Activated T-cell treated with anti-CD3 and anti-CD28 coated beads, Interleukin-2, amount 50 U/mL, for 72 hours (primary cell): ENCODE measurements at places on chromosomes 2 and 18. TPM values are rescaled to one million over a fixed set of nuclear protein-coding genes. Genes with fewer than 3 reads are reported as not detected.

The SPP2 gene
- not detected for total RNA-seq

The LIMS2 gene
- 10.3 TPM for total RNA-seq

The CTDP1 gene
- 30.1 TPM for total RNA-seq

The PKDCC gene
- total RNA-seq: not detected

The ARHGAP15 gene
- total RNA-seq: 111 TPM

The MOCOS gene
- 0.22 TPM for total RNA-seq

The C2orf78 gene
- not detected for total RNA-seq

The KRTCAP3 gene
- total RNA-seq: 13.4 TPM

The FOXD4L1 gene
- 0.12 TPM for total RNA-seq

The CYP27C1 gene
- not detected for total RNA-seq

The RSAD2 gene
- total RNA-seq: 5.4 TPM

The MERTK gene
- 3.0 TPM for total RNA-seq

DNA sequence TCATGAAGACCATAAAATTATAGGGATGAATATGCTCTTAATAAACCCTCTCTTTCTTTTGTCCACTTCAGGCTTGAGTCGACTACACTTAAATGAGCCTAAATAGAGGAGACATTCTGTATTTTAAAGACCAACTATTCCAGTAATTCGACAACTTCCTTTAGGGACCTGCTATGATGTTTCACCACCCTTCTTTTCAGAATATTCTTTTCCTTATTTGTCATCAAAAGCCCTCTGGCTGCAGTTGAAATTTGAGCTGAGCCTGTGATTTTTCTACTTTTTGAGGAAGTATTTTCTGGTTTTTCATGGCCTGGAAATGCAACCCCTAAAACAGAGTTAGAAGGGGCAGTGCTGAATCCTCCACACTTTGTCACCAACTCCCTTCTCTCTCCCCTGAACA, 287.0 kb downstream of the EPHA4 start:
- peaks cover 7% of the 10 kb centered on the region for H3K27me3 ChIP-seq
- no peak overlapping the region for H3K27ac ChIP-seq
- no peaks in the 10 kb centered on the region for H3K36me3 ChIP-seq
- no peak for DNase-seq

GRCh38 chr2:223580951-223581350, 21.2 kb downstream of the SCG2 start:
- no peak for DNase-seq
- H3K27me3 ChIP-seq: no peaks in the 10 kb centered on the region
- H3K27ac ChIP-seq: no peak overlapping the region
- no peaks in the 10 kb centered on the region for H3K36me3 ChIP-seq

DNA sequence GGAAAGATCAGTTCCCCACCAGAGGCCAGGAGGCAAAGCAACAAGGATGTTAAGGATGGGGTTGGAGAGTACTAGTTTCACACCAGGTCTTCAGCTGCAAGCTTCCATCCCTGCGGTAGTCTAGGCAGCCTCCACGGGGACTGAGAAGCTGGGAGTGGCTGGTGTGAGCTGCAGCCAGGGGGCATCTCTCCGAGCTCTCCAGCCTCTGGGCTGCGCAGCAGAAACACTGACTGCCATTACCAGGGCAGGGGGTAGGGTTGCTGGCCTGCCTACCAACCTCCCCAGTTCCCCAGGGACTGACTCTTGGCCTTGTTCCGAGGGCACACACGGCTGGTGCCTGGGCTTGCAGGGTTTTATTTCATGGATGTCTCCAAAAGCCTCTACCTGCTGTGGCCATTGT, 15.9 kb downstream of the GATA6 start:
- H3K4me3 ChIP-seq: no peak overlapping the region
- no peaks in the 10 kb centered on the region for H3K36me3 ChIP-seq
- no peak for DNase-seq
- H3K27me3 ChIP-seq: peaks cover 2% of the 10 kb centered on the region
- H3K27ac ChIP-seq: no peak overlapping the region

- H3K4me3 ChIP-seq: no peak overlapping the region
- H3K36me3 ChIP-seq: no peaks in the 10 kb centered on the region
- H3K27me3 ChIP-seq: no peaks in the 10 kb centered on the region
- H3K27ac ChIP-seq: no peak overlapping the region
Measured at GRCh38 chr2:45684756-45685155, 33.3 kb downstream of the PRKCE start.

DNA sequence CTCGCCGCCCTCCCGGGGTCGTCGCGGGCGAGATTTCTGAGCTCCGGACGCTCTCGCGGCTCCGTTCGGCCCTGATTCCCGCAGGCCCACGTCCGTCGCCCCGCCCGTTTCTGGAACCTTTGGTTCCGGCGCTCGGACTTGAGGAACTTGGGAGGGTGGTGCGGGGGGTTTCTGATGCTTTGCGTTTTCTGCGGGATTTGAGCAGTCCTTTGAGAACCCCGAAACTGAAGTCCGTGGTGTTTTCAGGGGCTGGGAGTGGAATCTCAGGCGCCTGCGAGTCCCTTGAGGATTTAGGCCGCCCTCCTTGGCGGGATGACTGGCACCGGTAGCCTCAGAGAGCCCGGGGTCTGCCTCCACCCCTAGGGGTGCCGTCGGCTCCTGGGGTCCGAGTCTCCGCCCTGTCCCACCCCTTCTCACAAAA, 336 bp downstream of the THNSL2 start:
- peaks cover 29% of the 10 kb centered on the region for H3K27me3 ChIP-seq
- H3K4me1 ChIP-seq: peaks cover 9% of the 10 kb centered on the region
- peak overlapping the region; percentile 75 for H3K4me3 ChIP-seq
- H3K27ac ChIP-seq: peak overlapping the region; percentile 50

GRCh38 chr18:71707400-71707799, 836.7 kb downstream of the CBLN2 start:
- no peaks in the 10 kb centered on the region for H3K36me3 ChIP-seq
- H3K4me1 ChIP-seq: no peaks in the 10 kb centered on the region
- no peaks in the 10 kb centered on the region for H3K27me3 ChIP-seq
- H3K4me3 ChIP-seq: no peak overlapping the region

GRCh38 chr18:5439986-5440696, 103.7 kb downstream of the EPB41L3 start:
- DNase-seq: no peak
- peaks cover 10% of the 10 kb centered on the region for H3K4me1 ChIP-seq
- H3K27me3 ChIP-seq: peaks cover 7% of the 10 kb centered on the region
- H3K36me3 ChIP-seq: no peaks in the 10 kb centered on the region

DNA sequence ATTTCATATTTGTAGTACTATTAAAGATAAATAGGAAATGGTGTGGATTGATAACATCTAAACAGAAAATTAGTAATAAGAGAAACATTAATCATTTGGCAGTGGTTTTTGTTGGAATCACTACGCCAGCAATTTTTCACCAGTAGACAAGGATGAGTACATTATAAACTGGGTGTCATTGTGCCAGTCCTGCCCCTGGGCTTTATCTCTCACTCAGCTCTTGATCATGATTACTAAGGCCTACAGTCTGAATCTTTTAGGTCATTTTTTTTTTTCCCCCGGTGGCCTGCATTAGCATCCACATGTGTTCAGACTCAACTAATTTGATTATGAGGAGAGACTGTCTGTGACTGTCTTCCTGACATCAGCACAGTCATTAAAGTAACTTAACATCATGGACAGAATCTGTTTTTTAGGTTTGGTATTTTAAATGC, 16.2 kb downstream of the GULP1 start:
- no peaks in the 10 kb centered on the region for H3K27me3 ChIP-seq
- DNase-seq: no peak
- H3K36me3 ChIP-seq: no peaks in the 10 kb centered on the region
- no peak overlapping the region for H3K27ac ChIP-seq

DNA sequence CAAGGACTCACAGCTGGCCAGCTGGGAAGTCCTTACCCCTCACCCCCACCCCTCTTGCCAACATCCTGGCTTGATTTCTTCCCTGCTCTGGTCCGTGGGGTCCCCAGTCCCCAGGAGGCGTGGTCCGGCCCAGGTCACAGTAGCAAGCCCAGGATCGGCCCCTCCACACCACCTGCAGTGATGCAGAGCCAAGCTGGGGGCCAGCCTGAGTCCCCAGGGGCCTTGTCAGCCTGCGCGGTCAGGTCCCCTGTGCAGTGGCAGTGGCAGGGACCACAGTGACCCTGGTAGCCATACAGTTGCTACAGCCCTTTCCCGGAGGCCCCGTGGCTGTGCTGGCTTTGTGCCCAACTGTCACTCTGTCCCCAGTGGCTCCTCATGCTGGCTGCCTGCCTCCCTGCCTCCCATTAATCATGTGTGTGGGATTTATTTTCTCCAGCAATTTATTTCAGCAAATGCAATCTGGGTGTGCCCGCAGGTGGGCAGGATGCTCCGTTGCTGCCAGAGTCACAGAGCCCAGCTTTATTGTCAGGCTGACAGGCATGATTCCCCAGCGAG, 8.8 kb upstream of the PRSS56 start:
- H3K4me1 ChIP-seq: no peaks in the 10 kb centered on the region
- H3K27me3 ChIP-seq: peaks cover under 1% of the 10 kb centered on the region
- DNase-seq: no peak
- H3K27ac ChIP-seq: no peak overlapping the region

GRCh38 chr2:75055820-75056675, 97.6 kb downstream of the POLE4 start:
- no peaks in the 10 kb centered on the region for H3K4me1 ChIP-seq
- no peak for DNase-seq
- H3K36me3 ChIP-seq: no peaks in the 10 kb centered on the region
- H3K27me3 ChIP-seq: no peaks in the 10 kb centered on the region
- no peak overlapping the region for H3K4me3 ChIP-seq

- no peaks in the 10 kb centered on the region for H3K36me3 ChIP-seq
- no peak for DNase-seq
- H3K4me3 ChIP-seq: no peak overlapping the region
Measured at GRCh38 chr2:23505218-23505983, 120.4 kb downstream of the KLHL29 start.

DNA sequence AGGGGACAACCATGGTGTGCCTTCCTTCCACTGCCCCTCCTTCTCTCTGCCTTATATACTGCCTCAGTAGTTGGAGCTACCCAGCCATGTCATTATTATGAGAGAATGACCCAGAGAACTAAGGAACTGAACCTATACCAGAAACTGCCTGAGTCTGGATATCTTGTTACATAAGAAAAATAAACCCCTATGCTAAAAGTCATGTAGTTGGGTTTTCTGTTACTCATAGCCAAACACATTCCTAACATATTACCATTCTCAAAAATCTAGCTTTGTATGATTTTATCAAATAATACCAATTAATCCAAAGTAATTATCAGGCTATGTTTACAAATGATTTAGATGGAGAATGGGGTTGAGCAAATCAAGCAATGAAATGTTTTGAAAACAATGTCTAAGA, 15.0 kb upstream of the KLF7 start:
- H3K36me3 ChIP-seq: no peaks in the 10 kb centered on the region
- H3K4me3 ChIP-seq: no peak overlapping the region
- H3K4me1 ChIP-seq: peaks cover 33% of the 10 kb centered on the region
- DNase-seq: no peak

DNA sequence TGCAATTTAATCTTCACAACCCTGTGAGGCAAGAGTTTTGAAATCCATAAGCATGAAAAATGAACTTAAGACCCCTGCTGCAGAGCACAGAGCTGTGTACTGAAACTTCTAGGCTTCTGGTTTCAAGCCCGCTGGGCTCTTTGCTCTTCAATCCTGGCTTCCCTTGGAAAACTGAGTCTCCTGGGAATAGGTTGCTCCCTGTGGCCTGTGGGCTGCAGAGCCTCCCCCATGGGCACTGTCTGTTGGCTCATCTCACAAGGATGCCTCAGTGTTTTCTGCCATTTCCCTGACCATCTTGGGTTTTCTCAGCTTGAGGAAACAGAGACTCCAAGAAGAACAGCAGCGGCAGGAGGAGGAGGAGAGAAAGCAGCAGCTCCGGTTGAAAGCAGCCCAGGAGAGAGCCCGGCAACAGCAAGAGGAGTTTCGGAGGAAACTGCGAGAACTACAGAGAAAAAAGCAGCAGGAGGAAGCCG, 44.5 kb downstream of the SUMO1 start:
- peaks cover 12% of the 10 kb centered on the region for H3K27me3 ChIP-seq
- no peak overlapping the region for H3K27ac ChIP-seq
- no peaks in the 10 kb centered on the region for H3K36me3 ChIP-seq
- no peak overlapping the region for H3K4me3 ChIP-seq
- DNase-seq: no peak
- H3K4me1 ChIP-seq: no peaks in the 10 kb centered on the region

DNA sequence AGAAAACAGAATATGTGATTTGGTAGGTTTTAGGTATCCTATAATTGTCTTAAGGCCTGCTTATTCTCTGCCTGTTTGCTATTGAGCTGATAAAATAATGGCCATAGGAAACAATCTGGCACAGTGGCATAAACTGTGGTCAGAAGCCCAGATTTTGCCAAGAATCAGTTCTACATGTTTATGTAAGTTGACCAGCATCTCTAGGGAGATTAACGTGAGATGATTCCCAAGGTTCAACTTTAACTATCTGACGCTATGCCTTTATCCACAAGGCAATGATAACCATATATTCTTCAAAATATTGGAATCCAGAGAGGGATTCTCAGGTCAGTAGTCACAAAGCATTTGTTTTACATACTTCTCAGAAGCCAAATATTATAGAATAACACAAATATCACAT, 25.6 kb downstream of the AP1S3 start:
- H3K27me3 ChIP-seq: no peaks in the 10 kb centered on the region
- no peak overlapping the region for H3K4me3 ChIP-seq
- peaks cover 17% of the 10 kb centered on the region for H3K4me1 ChIP-seq
- no peaks in the 10 kb centered on the region for H3K36me3 ChIP-seq
- DNase-seq: no peak

- peaks cover under 1% of the 10 kb centered on the region for H3K36me3 ChIP-seq
- no peak for DNase-seq
- H3K4me1 ChIP-seq: no peaks in the 10 kb centered on the region
- H3K4me3 ChIP-seq: no peak overlapping the region
- peaks cover 31% of the 10 kb centered on the region for H3K27me3 ChIP-seq
Measured at GRCh38 chr18:49632588-49632987, 70.7 kb downstream of the LIPG start.

GRCh38 chr18:76484749-76485387, 10.2 kb downstream of the ZNF516 start:
- DNase-seq: no peak
- H3K4me1 ChIP-seq: peaks cover 12% of the 10 kb centered on the region
- no peaks in the 10 kb centered on the region for H3K36me3 ChIP-seq

- H3K27ac ChIP-seq: no peak overlapping the region
- DNase-seq: no peak
- H3K4me3 ChIP-seq: no peak overlapping the region
- H3K4me1 ChIP-seq: peaks cover 5% of the 10 kb centered on the region
Measured at GRCh38 chr2:177010861-177011260, 201.7 kb upstream of the HNRNPA3 start.

DNA sequence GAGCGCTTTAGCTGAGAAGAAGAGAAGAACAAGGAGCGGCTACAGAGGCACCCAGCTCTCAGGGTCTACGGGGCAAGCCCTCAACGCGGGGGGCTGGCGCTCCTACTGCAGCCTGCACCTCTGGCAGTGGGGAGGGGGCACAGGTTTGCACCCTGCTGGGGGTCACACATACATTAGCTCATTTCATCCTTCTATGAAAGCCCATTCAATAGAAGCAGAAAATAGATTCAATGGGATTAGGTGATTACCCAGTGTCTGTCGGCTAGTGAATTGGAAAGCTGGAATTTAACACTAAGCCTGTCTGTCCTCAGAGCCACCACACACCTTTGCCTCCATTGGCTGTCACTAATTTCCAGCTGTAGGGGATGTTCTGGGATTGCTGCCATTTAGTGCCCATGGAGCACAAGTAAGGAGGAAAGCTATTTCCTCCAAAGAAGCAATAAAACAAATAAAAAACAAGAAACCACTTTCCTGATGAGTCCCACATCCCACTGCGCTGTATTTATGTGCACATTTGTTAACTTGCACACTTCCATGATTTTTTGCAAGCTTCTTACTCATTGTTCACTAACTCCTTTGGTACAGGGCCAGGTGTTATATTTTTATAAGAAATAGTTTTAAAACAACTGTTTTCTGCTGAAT, 319.6 kb upstream of the REV1 start:
- no peaks in the 10 kb centered on the region for H3K4me1 ChIP-seq
- H3K36me3 ChIP-seq: no peaks in the 10 kb centered on the region
- no peak for DNase-seq
- H3K27ac ChIP-seq: no peak overlapping the region
